ENCODE measurements at places on chromosomes 5 and 9.

GRCh38 chr5:5857396-5857795, 434.9 kb downstream of the ICE1 start:
- DNase-seq: no peak

GRCh38 chr5:138448481-138449398, 9.9 kb downstream of the REEP2 start:
- DNase-seq: no peak

DNA sequence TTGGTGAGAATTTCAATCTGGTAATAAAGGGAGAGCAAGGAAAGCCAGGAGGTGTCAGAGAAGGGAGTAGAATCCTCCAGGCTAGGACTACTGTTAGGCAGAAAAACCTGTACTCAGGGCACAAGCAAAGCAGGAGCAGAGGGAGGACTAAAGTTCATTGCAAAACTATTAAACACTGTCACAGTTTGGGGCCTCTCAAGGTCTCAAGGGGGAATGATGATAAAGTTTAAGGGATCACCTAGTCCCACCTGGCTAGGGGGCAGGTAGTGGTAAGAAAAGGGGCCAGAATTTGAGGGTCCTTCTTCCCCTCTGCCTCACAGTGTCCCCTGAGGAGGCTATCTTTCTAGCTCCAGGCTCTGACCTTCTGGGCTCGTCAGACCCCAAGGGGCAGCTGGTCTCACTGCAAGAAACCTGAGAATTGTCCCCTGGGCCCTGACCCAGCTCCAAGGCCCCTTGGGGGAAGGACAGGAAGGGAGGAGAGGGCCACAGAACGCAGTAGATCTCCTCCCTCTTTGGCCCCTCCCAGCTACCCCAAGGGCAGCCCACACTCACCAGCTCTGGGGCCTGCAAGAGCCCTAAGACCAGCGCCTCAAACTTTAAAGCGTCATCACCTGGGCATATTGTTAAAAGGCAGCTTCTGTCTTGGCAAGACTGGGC, 974 bp downstream of the CCDC69 start:
- DNase-seq: no peak

GRCh38 chr9:126435626-126436025, 109.0 kb downstream of the MVB12B start:
- no peak for DNase-seq

DNA sequence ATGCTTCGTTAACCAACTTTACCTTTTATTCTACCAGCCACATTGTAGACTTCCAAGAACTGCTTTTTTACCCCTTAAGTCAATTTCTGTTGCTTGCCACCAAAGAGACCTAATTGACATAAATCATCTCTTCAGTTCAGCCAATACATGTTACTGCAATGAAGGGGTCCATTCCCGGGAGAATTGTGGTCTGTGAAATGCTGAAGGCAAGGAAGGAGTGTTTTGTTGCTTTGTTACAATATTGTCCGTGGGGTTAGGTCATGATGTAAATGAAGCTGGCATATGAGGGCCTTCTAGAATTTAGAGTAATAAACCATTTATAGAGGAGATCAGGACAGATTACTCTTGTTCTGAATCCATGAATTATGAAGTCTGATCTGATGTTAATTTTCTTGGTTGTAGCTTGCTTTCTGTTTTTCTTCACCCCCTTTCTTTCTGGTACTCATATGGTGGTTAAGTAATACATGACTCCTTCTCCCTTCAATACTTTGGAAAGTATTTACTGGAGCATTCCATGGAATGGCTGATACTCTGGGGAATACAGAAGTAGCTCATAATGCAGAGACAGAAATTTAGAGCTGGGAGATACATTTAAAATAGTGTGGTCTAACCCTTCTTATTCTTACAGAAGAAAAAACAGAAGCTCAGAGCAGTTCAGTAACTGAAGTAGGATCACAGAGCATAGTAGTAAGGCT, 297.0 kb upstream of the CLINT1 start:
- no peak for DNase-seq

GRCh38 chr9:133004091-133004998, 25.9 kb downstream of the GFI1B start:
- no peak for DNase-seq

Data from stimulated activated CD8-positive, alpha-beta memory T cell treated with anti-CD3 and anti-CD28 coated beads, Interleukin-2, amount 100 ng/mL, for 1 hour (primary cell).